ENCODE measurements at places on chromosomes 1 and 21.
A peak's percentile ranks its signal among the peaks of the same experiment; 100 is the strongest.

- no peak for DNase-seq
Measured at GRCh38 chr1:186218654-186219352, 156.2 kb downstream of the TPR start.

DNA sequence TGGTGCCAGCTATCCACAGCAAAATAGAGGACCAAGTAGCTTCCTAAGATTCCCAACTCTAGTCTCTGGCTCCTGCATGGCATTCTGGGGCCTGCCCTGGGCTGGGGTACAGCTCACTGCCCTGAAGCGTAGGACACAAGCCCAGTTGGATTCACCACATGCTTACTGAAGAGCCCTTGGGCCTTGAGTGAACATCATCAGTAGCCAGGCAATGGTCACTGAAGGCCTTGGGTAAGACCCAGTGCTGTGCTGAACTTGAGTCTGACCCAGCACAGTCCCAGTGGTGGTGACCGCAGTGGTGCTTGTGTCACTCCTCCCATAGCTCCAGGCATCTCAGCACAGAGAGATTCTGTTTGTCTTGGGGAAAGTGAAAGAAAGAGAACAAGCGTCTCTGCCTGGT is 7.7 kb upstream of the LCE3A start:
- DNase-seq, result no peak

- no peak for DNase-seq
Measured at GRCh38 chr1:236016782-236017400, 48.0 kb downstream of the NID1 start.

GRCh38 chr1:85358702-85359438 is 82.4 kb upstream of the BCL10 start:
- DNase-seq, result no peak

DNA sequence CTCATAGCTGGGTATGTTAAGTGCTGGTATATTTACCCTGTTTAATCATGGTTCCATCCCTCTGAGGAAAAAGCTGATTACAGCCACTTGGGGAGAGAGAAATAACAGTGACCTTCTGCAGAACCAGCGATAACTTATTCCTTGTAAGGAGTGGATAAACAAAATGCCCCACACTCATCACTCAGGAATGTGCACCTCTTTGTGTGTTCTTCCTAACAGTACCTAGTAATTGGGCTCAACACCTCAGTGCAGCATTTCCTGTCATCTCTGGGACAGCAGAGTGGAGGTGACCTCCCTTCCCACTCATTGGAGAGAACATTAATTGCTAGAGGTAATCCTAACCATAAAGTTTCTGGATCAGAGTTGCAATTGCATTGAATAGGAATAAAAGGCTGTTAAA is 112.5 kb upstream of the F3 start:
- DNase-seq, result no peak

GRCh38 chr1:74160046-74160445 is 37.9 kb downstream of the LRRIQ3 start:
- DNase-seq, result no peak

GRCh38 chr1:228830185-228830953 is 95.1 kb downstream of the RHOU start:
- DNase-seq, result no peak

GRCh38 chr1:166888373-166889111 is 12.5 kb upstream of the TADA1 start:
- DNase-seq, result no peak

DNA sequence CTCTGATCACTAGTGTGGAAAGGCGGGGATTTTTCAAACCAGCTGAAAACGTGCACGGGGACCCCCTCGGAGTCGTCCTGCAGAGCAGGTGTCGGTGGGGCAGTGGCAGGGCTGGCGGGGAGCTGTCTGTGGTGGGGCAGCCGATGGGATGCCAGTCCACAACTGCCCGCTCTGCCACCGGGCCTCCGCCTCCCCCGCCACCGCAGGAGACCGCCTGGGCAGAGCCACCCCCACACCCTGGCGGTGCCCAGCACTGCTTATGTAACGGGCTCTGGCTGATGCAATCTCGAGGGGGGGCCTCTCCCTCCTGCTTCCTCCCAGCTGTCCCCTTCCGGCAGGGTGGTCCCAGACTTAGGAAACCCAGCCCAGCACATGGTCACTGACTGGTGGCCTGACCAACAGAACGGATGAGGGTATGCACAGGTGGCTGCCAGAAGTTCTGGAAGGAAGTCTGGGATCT is 9.3 kb downstream of the CHD5 start:
- DNase-seq, result no peak

DNA sequence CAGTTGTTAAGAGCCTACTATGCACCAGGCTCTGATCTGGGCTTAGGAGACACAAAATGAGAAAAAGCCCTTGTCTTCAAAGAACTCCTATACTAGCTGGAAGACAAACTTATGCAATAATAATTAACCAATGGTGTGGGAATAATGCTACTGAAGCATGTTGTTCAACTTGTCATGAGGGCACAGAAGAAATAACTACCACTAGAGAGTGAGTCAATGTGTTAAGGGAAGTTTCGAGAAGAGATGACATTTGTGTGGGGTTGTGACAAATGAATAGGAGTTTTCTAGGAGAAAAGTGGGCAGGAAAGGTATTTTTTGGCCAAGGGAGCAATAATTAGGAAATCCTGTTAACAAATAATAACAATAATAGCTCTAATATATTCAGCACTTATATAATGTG is 205.0 kb downstream of the PDE4B start:
- no peak for DNase-seq

- DNase-seq, result peak; percentile 54
Measured at GRCh38 chr1:89295187-89295586, 22.5 kb upstream of the GBP5 start.

DNA sequence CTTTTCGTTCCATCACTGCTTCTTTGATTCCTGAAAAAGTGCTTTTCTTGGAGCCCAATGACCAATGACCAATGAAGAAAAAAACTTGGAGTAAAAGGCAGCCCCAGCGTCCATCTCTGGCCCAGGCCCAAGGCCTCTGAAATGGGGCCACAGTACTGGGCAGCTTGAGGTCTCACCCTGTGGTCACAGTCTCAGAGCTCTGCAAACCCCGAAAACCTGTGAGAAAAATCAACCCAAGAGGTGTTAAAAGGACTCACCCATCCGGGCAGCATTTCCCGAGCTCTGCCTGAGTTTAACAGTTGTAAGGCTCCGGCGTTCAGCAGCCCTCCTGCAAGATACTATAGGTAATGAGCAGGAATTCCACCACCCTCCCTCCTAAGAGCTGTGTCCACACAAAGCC is 2.1 kb upstream of the EFHD2 start:
- DNase-seq, result no peak

GRCh38 chr1:31249854-31250253 is 10.2 kb upstream of the NKAIN1 start:
- no peak for DNase-seq

DNA sequence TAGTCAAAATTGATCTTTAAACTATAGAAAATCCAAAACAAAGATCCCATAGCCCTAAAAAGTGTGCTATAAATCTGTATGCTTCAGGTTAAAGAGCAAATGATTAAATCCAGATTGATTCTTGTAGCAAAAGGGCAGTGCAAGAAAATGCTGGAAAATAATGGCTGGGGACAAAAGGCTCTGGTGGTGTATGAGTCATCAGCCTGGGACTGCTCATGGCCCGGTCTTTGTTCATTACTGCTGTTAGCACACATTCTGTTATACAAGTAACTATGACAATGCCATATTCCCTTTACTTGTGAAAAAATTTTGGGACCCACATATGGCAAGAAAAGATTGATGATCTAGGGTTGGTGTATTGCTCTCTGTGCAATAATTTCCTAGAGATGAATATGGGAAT is 89.1 kb downstream of the RWDD3 start:
- DNase-seq, result no peak

GRCh38 chr1:63847308-63847910 is 73.6 kb downstream of the ROR1 start:
- DNase-seq, result no peak

- DNase-seq, result no peak
Measured at GRCh38 chr1:157739229-157739901, 37.6 kb downstream of the FCRL2 start.

DNA sequence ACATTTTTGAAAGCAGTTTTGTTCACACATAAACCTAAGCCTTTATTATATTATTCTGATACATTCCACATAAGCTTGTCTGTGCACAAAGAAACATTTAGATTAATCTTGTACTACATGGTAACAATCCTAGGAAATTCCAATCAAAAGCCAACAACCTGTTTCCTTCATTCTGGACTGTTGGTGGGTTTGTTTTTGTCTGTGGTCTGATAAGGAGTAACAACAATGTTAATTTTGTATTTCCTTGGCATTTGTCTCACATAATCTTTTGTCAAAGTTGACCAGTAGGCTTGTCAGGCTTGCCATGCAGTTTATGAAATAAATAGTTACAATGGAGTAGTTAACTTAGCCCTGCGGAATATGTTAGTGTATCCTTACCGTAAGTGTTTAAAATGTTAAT is 183.3 kb downstream of the DHRS3 start:
- DNase-seq, result no peak

GRCh38 chr1:197606168-197606845 is 169.0 kb downstream of the DENND1B start:
- DNase-seq, result no peak

- no peak for DNase-seq
Measured at GRCh38 chr1:2916153-2916552, 105.1 kb upstream of the ACTRT2 start.

GRCh38 chr1:17877896-17878295 is 122.8 kb downstream of the ACTL8 start:
- no peak for DNase-seq

GRCh38 chr1:114274621-114275317 is 121.1 kb upstream of the SYT6 start:
- no peak for DNase-seq

DNA sequence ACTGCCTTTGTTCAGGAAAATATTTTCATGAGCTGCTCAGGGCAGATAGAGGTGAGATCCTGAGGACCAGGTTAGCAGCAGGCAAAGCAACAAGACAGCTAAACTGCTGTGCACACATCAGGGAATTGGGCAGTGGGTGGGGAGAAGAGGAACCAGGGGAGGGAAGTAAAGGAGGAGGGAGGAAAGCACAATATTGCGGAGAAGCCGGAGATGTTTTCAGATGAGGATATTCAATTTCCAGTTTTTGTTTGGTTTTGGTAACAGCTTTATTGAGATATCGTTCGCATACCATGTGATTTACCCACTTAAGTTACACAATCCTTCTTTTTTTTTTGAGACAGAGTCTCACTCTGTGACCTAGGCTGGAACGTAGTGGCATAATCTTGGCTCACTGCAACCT is 34.5 kb downstream of the EPHA10 start:
- no peak for DNase-seq

DNA sequence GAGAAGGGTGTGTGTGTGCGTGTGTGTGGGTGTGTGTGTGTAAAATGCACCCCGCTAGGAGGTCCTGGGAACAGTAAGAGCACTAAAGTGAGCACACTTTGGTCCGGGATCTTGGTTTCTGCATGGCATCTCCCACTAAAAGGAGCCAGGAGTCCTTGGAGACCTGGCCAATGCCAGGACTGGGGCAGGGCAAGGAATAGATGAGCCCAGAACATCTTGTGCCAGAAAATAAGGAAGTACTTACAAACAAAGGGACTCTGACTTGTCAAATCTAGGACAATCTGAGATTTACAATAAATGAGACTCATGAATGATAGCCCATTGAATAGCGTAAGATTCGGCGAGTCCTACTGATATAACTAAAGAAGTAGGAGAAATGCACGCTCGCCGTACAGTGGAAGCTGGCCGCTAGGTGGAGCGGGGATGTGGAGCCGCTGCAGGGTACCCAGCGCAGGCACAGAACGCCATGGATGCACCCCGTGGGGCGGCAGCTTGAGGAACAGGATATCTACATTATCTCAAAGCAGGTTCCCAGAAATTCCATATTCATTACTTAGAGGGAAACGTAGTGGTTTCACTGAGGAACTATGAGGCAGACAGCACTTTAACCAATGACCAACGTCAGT is 7.1 kb downstream of the SLC37A1 start:
- no peak for DNase-seq

DNA sequence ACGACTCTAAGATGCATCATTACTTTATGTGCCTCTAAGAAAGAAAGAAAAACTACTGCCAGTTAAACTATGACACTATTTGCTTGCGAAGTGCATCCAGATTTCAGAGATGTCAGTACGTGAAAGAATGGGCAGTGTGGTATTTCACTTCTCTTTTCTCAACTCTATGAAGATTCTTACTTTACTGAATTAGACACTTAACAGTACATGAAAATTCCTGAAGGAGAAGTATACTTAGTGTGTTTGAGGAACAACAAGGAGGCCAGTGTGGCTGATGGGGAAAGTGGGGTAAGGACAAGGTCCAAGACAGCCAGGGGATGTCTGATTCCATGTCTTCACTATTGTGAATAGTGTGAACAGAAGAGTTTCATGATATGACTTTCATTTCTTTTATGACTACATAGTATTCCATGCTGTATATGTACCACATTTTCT is 53.9 kb upstream of the HSD17B7 start:
- DNase-seq, result no peak

DNA sequence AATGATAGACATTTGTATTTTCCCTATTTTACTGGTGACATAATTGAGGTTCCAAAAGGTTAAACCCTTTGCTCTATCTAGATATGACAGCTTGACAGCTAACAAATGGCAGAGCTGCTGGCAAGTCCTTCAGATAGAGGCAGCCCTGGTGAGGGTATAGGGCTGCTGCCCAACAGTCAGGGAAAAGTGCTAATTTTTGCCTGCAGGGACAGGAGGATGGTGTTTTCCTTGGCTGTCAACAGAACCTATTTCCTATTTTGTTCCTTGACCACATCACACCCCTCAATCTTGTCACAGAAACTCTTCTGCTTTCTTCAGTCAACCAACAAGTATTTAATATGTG is 12.3 kb downstream of the GPA33 start:
- DNase-seq, result no peak

GRCh38 chr1:42211224-42211623 is 46.7 kb upstream of the GUCA2A start:
- DNase-seq, result no peak

DNA sequence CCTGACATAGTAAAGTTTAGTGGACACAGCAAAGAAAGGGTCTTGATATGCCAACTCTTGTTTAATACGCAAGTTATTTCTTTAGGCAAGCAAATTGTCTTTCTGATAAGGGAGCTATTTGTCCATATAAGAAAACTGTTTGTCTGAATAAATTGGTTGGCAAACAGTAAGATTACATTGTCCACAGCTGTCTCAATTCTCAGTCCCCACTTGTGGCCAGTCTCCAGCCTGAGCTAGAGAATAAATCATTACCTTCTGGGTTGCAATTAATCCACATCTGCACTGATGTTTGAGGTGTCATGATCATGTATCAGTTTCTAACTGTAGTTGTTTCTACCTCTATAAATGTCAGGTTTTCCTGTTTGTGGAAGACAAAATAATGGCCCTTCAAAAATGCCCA is 60.0 kb upstream of the TNR start:
- DNase-seq, result no peak

GRCh38 chr1:153242160-153242559 is 17.3 kb upstream of the LORICRIN start:
- DNase-seq, result no peak

GRCh38 chr1:79188337-79188736 is 181.8 kb upstream of the ADGRL4 start:
- no peak for DNase-seq

DNA sequence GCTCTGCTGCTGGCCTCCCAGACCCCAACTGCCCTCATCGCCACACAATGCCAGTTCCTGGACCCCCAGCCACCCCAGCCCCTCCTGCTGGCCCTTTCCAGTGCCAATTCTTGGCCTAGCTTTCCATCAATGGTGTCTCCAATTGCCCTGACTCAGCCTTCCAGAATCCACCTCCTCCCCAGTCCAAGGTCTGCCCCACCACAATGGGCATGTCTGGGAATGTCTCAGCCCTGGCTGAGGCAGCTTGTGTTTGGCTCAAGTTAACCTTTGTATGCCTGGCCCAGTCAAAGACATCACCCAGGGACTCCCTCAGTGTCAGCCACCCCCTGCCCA is 16.4 kb downstream of the ALDH4A1 start:
- DNase-seq, result no peak

Data from activated CD4-positive, alpha-beta T cell treated with anti-CD3 and anti-CD28 coated beads, Interleukin-2, Interleukin-6, amounts not matched to agents 100 ng/mL and 50 ng/mL, durations not matched to agents 16 hours and 8 hours (primary cell).